ENCODE measurements at places on chromosomes 16 and 17.

- DNase-seq, result no peak
Measured at GRCh38 chr17:37430051-37430627, 23.5 kb downstream of the TADA2A start.

DNA sequence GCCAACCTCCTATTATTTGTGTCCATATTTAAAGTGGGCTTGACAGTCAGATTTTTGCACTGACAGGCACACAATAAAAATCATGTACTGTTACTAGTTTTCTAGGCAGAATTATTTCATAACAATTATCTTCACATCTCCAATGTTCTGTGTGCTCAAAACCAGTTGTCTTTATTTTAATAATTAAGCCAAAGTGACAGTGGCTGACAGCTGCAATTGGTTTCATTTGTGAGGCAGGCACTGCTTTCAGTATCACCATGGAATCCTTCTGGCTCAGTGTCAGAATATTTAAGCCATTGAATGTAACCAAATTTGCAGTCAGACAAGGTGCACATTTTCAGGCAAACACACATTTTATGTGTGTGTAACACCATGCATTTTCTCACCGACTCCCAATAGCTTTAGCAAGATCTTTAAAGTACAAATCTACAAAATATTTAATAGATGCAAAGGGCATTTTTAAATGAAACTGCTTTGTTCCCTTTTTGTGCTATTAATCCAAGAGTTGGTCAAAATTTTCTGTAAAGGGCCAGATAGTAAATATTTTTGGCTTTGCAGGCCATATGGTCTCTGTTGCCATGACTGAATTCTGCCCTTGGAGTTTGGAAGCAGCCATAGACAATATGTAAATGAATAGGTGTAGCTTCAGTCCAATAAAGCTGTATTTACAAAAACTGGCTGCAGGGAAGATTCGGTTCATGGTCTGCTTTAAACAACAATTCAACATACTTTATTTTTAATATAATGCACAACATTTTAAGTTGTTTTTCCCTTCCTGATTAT, 486.0 kb downstream of the KCNJ2 start:
- DNase-seq, result no peak

GRCh38 chr16:11985250-11985649, 8.7 kb downstream of the SNX29 start:
- DNase-seq, result no peak

DNA sequence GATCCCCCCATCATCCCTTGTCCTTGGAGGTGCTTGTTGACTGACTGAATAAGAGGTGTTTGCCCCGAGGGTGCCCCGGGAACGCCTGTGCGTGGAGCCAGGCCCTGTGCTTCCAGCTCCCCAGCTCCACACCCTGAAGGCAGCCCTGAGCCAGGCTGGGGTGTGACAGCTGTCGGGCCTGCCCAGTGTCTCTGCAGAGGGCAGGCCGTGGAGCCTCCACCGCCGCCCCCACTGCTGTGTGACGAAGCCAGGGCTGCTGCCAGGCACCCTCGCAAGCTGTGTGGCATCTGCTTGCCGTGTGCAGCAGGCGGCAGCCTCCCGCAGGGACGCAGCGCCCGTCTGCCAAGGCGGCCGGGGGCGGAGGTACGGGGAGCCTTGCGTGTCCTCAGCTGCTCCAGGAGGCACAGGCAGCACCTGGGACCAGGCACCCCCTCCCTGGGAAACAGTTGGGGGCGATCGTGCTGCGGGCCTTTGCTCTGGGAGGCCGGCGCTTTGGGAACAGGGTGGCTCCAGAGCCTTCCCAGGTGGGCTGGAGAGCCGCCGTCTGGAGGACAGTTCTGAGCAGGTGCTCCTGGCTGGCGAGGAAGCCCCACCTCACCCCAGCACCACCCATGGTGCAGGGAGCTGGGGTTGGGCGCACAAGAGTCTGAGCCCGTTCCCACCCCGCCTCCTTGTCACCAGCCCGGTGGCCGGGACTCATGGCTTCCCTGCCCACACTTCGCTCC, 26.6 kb downstream of the GSE1 start:
- no peak for DNase-seq

DNA sequence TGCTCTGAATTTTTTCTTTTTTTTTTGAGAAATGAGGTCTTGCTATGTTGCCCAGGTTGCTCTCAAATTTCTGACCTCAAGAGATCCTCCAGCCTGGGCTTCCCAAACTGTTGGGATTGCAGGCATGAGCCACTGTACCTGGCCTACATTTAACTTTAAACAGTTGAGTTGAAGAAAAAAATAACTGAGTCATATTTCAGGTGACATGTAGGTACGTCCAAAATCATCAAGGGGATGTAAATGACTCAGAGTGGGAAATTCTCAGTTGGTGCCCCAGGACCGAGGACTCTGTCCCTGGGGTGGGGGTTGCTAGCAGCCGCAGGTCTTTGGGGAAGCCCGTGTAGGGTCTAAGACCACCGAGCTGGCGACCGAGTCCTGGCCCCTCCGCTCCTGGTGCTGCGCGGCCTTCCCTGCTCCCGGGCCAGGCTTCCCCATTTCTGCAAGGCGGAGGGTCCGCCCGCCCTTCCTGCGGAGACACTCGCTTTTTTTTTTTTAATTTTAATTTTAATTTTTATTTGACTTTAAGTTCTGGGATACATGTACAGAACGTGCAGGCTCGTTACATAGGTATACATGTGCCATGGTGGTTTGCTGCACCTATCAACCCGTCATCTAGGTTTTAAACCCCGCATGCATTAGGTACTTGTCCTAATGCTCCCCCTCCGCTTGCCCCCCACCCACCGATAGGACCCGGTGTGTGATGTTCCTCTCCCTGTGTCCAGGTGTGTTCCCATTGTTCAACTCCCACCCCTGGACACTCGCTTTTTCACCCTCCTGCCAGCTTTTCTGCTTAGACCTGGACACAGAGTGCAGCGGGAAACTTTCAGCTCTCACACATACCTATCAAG, 12.7 kb upstream of the N4BP1 start:
- no peak for DNase-seq
